ENCODE measurements at places on chromosomes 6 and 20.
A peak's percentile ranks its signal among the peaks of the same experiment; 100 is the strongest.

DNA sequence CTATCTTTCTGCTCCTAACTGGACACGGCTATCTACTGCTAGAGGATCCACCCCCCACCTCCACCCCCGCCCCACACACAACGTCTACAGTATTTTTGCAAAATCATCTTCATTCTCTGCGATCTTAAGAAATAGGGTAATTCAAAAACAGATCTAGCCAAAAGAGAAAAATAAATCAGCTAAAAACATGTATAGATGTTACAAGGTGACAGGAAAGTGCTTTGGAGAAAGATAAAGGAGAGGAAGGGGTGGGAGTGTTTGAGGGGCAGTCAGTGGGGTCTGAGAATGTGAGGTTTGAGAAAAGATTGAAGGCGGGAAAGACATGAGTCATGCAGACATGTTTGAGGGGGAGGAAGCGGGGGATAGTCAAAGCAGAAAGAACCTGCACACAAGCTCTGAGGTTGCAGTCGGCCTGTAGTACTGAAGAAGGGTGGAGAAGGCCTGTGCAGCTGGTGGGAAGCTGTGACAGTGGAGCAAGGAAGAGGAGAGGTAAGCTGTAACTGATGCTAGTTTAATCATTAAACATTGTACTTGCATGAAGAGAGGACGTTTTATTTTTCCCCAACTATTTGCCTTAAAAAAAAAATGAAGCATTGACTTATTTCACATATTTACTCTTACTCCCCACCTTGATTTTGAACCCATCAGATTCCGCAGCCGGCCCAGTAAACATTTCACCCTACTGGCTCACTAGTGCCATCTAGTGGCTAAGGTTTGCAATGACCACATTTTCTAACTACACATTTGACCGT, 332.6 kb downstream of the ADGRB3 start:
- peak; percentile 62 for DNase-seq

GRCh38 chr6:133286765-133287164, 45.6 kb downstream of the EYA4 start:
- DNase-seq, result no peak

- DNase-seq, result no peak
These were observed 4.2 kb downstream of the RAMACL start for GRCh38 chr6:166582258-166582657.

DNA sequence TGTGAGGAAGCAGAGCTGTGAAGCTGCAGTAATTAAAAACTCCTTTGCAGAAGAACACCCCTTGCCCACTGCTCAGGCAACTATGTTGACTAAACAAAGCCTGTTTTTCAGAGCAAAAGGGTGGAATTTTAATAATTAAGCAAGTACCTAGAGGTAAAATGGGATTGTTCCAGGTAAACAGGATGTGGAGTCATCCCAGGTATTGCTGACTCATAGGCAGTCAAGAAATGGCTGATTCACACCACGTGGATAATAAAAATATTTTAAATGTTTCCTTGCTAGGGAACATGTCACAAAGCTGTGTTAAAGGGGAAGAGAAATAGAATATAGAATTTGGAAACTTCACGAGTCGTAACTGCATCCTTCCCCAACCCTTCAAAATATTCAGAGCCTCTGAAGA, 491.8 kb downstream of the BTBD3 start:
- DNase-seq, result no peak

GRCh38 chr6:9007027-9007426, 571.7 kb upstream of the SLC35B3 start:
- no peak for DNase-seq

DNA sequence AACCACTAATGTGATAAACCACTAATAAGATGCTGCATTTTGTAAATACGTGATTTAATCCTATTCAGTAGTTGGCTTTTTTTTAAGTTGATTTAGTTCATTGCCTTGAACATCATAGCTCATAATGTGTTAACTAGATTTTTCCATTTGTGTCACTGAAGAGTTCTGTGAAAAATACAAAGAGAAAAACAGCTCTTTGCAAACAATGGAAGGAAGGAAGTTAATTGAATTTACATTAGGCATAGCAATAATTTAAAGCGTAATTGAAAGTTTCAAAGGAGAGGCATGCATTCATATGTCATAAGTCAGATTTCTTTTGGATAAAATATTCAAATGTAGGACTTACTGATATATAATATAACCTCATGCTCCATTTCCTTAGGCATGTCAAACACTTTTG, 102.3 kb downstream of the TBC1D7 start:
- DNase-seq, result no peak

GRCh38 chr6:6861351-6861894, 246.3 kb upstream of the RREB1 start:
- DNase-seq, result no peak

DNA sequence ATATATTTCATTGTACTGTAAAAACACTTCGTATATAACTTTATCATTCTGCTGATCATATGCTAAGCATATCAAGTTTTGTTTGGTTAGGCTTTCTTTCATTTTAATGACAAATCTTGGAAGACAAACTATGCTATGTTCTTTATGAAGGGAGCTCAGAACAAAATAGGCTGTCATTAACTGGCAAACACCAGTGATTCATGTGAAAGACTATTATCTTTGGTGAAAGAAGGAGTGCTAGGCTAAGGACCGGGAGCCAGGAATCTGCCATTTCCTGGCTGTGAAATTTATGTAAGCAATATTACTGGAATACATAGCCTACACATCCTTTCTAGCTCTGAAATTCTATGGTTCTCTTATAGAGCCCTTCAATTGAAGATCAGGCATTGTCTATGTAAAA, 136.2 kb upstream of the CCN2 start:
- no peak for DNase-seq

GRCh38 chr6:112372226-112372806, 25.2 kb downstream of the RFPL4B start:
- DNase-seq, result no peak

GRCh38 chr6:165950316-165950715, 217.3 kb downstream of the TBXT start:
- DNase-seq, result no peak

GRCh38 chr6:43748765-43749164, 21.2 kb upstream of the VEGFA start:
- DNase-seq, result no peak

- no peak for DNase-seq
These were observed 78.8 kb upstream of the ARID1B start for GRCh38 chr6:156698239-156699016.

DNA sequence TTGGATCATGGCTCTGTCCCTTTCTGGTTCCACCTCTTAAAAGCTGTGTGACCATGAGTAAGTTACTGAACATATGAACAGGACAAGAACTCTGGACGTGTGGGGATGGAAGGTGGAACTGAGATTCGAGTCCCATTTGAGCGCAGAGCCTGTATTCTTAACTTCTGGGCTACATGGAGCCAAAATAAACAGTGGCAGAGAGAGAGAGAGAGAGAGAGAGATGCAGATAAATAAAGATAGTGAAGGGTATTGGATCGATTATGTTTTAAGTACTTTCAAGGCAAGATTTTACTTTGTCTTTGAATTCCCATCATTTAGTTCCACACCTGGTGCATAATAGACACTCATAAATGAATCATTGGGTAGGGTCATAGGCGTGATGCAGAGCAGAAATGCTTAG, 39.7 kb downstream of the SLC35D3 start:
- DNase-seq, result no peak

DNA sequence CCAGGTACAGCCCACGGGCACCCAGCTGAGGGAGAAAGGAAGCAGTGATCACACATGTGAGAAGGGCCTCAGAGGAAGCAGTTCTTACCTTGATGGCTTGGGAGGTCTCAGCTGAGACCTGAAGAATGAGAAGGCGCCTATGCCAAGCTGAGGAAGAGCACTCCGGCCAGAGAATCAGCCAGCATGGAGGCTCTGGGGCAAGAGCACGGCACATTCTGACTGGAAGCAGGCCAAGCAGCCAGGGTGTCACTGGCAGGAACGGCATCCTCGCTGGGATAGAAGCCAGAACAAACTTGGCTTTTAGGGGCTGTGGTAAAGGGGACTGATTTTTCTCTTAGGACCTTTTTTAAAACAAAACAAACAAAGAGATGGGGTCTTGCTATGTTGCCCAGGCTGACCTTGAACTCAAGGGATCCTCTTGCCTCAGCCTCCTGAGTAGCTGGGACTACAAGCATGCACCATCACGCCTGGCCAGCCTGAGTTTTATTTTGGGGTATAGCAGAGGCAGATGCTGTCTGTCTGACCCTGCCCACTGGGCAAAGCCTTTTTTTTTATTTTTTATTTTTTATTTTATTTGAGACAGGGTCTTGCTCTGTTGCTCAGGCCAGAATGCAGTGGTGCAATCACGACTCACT, 17.6 kb downstream of the GHRH start:
- no peak for DNase-seq

DNA sequence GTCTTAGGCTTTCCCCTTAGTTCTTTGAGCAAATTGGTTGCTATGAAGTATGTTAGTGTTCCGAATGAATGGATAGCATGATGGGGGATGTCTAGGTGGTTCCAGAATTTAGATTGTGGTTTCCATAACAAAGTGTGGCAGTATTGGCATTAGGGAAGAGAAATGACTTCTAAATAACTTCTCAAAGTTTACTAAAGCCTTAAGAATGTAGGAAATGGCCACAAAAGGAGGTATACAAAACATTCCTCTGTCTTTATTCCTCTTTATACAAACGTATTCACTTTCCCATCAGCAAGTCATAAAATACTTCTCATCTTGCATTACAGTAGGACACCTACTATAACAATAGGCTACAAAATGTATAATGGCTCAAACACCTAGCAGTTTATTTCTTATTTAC, 279.6 kb downstream of the ESR1 start:
- DNase-seq, result no peak

DNA sequence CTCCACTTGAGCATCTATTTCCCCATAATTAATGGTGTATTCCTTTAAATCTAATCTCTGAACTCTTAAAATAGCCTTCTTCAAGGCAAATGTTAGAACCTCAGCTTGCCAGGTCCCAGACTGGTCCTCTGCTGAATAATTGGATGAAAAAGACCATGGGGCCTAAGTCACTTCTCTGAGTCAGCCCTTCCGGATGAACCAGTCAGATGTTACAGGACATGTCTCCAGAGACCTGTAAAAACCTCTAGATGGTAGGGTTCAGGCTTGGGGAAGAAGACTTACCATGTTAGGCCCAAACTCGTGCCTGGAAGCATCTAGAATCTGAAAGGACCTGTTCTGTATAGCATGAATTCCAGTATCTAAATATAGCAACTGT, 97.3 kb downstream of the CDKAL1 start:
- DNase-seq, result no peak

GRCh38 chr20:49838546-49838945, 25.9 kb downstream of the SLC9A8 start:
- DNase-seq, result no peak

DNA sequence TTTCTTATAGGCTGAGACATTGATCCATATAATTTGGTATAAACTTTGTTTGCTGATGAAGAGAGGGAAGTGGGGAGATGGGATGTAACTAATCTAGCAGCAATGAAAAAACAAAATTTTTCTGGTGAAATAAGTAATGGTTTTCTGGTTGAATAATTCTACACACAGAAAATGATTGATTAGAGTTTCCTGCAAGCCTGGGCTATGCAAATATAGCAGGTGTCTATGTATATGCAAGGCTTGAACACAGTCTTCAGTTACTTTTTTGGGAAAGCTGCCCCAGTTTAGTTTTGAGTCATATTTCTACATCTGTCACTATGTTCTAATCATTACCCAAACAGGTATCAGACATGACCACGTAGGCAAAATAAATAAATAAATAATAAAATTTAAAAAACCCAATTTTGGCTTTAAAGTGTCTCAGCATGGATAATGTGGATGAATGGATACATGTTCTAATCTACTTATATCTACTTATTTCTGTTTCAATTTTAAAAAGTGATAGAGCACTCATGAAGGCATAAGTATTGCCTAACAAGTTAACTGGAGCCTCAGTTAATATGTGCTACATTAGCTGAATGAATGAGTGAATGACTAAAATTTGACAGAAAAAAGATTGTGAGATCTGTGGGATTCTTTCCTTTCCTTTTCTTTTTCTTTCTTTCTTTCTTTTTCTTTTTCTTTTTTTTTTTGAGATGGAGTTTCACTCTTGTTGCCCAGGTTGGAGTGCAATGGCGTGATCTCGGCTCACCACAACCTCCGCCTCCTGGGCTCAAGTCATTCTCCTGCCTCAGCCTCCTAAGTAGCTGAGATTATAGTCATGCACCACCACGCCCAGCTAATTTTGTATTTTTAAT, 37.2 kb upstream of the TFB1M start:
- DNase-seq, result no peak

DNA sequence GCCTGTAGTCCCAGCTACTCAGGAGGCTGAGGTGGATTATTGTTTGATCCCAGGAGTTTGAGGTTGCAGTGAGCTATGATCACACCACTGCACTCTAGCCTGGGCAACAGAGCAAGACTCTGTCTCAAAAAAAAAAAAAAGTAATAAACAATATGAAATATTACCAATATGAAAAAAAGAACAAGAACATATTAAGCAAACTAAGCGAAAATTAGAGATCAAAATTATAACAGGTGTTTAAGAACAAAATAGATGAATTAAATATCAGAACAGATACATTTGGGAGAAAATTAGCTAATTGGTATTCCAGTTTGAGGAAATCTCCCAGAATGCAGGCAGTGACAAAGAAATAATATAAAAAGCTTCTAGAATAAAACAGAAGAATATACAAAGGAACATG, 23.3 kb downstream of the GLO1 start:
- no peak for DNase-seq

DNA sequence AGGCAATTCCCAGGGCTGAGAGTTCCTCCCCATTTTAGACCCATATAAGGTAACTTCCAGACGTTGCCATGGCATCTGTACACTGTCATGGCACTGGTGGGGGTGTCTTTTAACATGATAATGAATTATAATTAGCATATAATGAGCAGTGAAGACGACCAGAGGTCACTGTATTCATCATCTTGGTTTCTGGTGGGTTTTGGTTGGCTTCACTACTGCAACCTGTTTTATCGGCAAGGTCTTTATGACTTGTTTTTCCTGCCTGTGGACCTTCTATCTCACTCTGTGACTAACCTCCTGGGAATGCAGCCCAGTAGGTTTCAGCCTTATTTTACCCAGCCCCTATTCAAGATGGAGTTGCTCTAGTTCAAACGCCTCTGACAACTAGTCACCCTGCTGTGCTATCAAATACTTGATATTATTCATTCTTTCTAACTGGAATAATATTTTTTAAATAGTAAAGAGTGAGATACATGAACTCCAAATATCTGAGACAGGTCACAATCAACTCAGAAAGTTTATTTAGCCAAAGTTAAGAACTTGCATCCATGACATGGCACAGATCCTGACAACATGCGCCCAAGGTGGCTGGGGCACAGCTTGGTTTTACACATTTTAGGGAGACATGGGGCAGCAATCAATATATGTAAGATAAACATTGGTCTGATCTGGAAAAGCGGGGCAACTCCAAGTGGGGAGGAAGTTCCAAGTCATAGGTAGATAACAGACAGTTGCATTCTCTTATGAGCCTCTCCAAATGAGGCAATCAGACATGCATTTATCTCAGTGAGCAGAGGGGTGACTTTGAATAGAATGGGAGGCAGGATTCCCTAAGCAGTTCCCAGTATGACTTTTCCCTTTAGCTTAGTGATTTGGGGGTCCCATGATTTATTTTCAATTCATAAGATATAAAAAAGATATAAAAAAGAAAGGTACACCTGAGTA, 1.2 kb upstream of the UFL1 start:
- peak; percentile 11 for DNase-seq

GRCh38 chr20:55353206-55353605, 652.1 kb downstream of the CBLN4 start:
- no peak for DNase-seq

GRCh38 chr6:133259561-133259960, 18.4 kb downstream of the EYA4 start:
- DNase-seq, result no peak

- no peak for DNase-seq
These were observed 419.7 kb downstream of the CD109 start for GRCh38 chr6:74115674-74116073.

Data from WTC11 (cell line).